ENCODE measurements at places on chromosomes 4 and X.

GRCh38 chr4:138996090-138996489 is 19.5 kb upstream of the NOCT start:
- DNase-seq, result no peak

DNA sequence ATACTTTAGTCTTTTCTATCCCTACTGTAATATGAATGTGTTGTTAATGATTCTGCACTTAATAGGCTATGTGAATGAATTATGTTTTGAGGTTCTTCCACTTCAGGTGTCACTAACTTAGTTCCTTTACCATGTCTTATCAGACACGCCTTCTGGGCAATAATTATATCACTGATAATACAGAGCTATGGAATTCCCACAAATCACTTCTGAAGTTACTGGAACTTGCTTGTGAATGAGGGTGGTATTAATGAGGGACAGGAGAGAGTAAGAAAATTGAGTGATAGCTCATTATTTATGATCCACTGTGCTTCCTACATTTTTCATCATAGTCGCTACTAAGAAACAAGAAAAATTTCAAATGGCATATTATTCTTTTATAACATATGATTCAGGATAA is 130.0 kb downstream of the PDLIM5 start:
- no peak for DNase-seq

DNA sequence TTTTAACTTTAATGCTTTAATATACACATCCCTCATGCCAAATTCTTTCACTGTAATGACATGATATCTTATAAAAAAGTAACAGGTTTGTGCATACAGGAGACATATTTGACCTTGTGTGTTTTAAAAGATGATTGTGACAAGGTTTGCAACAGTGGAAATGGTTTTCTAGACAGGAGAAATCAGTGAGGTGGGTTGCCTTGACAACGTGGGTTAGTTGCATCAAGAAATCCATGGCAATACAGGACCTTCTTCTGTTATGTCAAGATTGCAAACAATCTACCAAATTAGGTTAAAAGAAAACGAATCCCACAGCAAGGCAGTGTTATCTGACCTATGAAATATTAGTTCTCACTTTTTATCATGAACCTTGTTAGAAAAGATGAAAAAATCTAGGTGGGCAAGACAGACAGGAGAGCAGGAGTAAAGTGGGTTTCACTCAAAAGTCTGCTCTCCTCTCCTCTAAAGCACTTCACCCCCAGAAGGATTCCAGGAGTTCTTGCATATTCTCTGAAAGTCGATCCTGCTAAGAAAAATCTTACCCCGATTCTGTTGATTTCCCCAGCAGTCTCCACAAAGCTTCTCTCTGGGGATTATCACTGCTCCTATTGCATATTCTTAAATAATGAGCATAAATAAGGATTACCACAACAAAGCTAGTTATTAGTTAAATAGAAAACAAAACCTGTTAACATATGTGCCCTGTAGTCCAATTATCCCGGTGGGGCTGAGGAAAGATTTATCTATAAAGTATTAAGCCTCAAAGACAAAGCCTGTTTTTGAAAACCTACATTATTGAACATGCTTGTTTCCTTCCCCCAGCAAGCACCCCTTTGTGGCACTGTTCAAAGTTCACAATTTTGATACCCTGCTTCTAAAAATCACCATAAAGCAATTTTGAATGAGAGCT is 71.0 kb downstream of the TMA16 start:
- DNase-seq, result no peak

DNA sequence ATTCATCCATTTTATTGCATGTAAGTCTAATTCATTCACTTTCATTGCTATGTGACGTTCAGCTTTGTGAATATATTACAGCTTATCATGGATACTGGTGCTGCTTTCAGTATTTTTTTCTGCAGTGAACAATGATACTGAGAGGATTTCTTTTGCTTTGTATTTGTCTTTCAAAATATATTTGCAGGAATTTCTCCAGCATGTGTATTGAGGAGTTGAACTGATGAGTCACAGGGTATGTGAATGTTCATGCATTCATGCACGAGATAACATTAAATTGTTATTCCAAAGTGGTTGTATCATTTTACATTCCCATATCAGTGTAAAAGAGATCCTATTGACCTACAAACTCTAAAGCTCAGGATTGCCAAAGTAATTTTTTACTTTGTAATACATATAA is 283.8 kb upstream of the ARSJ start:
- no peak for DNase-seq

DNA sequence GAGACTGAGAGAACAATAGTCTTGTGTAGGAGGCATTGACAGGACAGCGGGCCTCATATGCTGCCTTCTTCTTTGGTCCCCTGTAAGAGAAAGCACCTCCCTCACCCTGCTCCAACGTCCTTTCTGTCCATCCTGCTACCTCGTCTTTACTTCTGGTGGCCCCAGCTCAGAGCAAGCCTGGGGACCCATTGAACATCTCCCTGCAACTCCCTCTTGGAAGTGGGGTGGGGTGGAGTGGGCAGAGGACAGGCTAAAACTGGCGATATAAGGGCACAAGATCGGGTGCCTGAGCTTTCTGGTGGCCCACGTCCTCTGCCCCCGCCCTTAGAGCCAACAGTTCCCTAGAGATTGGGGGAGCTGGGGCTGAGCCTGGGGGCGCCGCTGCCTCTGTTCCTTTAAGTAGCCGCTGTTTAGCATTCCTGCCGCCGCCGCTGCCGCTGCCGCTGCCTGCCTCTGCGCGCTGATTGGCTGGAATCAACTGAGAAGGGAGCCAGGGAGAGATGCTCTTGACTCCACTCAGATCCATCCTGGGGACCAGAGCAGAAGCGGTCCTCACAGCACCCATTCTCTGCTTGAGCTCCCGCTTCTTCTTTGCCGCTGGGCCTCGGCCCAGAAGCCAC is at the start of gene DLG3:
DLG3 (plus strand) TSS at position 510 of the 620 bp plus-strand sequence. CDS start 367 bp downstream, outside the sequence.
- DNase-seq, result no peak

DNA sequence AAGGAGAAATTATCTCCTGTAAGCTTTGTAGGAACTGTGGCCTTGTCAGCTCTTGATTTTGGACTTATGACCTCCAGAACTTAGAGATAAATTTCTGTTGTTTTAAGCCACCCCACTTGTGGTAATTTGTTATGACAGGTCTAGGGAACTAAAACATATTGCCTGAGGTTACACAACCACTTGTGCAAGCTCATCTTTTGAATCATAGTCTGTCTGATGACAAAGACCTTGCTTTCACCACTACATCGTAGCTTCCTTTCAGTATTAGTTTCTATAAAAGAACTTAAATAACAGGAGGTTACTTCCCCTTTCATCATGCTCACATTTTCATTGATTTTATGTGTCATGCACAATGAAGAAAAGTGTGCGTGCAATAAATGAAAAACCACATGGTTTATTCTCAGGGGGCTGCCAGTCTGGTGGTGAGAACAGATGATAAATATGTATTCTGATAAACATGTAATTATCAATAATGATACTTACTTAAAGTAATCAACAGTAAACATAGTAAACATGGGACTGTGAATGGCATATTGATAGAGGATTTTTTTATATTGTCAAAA is 690.0 kb upstream of the HS3ST1 start:
- no peak for DNase-seq

DNA sequence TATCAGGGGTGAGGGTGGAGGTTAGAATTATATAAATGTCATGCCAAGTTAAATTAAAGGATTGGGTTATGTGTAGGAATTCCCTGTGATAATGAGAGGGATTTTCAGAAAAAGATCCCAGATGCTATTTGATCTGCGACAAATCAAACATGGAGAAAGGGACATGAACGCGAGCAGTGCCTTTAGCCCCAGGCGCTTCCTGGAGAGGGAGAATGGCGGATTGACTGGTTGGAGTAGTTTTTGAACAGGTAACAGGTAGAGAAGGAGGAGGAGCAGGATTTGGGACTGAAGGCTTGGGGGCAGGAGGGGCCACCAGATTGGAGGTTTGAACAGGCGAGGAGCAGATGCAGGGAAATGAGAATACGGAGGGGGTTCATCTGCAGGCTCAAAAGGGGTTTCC is 67.1 kb downstream of the LRP2BP start:
- no peak for DNase-seq

Measured in GM19239 (cell line).